ENCODE measurements at places on chromosomes 1 and 21.

DNA sequence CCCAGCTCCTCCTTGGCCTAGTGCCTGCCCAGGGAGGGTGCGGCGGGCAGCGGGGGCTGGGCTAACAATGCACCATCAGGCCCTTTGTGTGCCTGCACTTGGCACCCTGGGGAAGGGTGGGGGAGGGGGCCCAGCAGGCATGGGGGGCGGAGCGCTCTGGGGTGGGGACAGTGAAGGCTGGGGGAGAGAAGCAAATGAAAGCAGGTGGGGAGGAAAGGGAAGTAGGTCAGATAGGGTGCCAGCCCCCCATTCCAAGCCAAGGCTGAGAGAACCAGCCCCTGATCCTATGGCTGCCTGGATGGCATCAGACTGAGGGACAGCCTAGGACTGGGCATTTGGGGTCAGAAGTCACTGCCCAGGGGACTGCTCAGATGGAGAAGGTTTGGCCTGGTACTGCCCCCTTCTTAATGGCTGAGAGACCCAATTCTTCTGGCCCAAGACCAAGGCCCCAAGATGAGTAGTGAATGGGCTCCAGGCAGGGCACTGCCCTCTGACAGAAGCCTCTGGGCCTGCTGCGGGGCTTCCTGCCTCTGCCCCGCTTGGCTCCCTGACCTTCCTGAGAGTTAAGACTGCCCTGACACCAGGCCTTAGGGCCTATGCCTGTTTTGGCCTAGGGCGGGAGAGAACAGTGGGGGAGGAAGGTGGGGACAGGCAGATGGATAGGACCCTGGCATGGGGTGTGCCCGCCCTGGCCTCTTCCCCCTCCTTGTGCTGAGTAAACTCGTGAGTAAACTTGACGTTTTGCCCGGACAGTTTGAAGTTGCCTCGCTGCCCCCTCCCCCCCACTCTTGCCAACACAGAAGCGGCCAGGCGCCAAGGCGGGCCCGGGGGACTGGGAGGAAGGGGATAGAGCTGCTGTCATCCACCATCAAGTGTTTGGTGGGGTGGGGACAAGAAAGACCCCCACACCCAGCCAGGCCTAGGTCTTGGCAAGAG lies 2.7 kb downstream of the ZBTB7B start:
- DNase-seq = no peak

GRCh38 chr1:162562470-162562828 lies 927 bp downstream of the UAP1 start:
- peak; percentile 46 for DNase-seq

DNA sequence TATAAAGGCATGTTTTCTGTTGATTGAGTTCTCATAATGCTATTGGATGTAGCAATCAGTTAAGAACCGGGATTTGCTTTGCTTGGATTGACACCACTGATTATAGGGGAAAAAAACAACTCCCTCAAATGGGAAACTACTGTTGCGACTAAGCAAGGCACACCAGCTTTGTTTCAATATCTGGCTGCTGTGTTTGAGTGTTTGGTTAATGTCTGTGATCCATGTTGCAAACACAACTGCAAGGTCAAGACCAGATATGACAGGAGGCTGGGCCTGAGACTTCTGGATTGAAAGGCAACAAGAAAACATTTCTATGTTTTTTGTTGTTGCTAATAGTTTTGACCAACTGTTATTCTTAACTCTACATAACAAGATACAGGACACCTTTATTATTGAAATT lies 50.7 kb downstream of the MTR start:
- no peak for DNase-seq

GRCh38 chr1:36440646-36441045 lies 9.6 kb downstream of the OSCP1 start:
- DNase-seq = no peak
